ENCODE measurements at places on chromosomes 1 and 21. TPM values are rescaled to one million over a fixed set of nuclear protein-coding genes. Genes with fewer than 3 reads are reported as not detected.
A peak's percentile ranks its signal among the peaks of the same experiment; 100 is the strongest.

Gene CLCA1
- total RNA-seq: not detected

DNA sequence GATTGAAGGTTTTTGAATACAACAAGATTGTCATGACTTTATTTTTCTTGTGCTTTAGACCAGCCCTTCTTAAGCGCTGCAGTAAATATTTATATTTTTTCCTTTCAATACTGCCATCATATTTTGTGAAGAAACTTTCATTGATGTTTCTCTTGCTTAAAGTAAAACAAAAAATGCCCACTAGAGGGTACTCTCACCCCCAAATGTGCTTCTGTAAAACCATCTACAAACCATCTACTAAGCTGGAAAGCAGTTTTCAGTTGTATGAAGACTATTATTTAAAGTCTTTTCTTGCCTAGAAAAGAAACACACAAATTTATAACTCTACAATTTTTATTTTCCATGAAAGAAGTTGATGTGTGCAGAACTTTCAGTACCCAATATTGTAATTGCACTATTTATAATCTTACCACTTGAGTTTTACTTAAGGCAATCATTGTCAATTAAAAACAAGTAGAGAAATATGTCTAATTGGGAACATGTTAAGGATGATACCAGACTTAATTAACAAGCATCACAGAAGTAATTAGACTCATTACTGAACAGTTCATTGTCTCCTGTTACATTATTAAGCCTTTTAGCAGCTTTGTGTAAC is 10.7 kb downstream of the LEPR start:
- H3K4me3 ChIP-seq: no peak overlapping the region
- no peak overlapping the region for H3K27ac ChIP-seq
- H3K27me3 ChIP-seq: no peaks in the 10 kb centered on the region

Gene PLA2G5
- 2.7 TPM for total RNA-seq

- H3K27me3 ChIP-seq: no peaks in the 10 kb centered on the region
- no peaks in the 10 kb centered on the region for H3K4me1 ChIP-seq
- no peaks in the 10 kb centered on the region for H3K36me3 ChIP-seq
- no peak overlapping the region for H3K27ac ChIP-seq
- DNase-seq: no peak
- H3K4me3 ChIP-seq: no peak overlapping the region
These were observed 1030.0 kb upstream of the TMPRSS15 start for GRCh38 chr21:19433623-19434022.

Gene NKAIN1
- not detected for total RNA-seq

DNA sequence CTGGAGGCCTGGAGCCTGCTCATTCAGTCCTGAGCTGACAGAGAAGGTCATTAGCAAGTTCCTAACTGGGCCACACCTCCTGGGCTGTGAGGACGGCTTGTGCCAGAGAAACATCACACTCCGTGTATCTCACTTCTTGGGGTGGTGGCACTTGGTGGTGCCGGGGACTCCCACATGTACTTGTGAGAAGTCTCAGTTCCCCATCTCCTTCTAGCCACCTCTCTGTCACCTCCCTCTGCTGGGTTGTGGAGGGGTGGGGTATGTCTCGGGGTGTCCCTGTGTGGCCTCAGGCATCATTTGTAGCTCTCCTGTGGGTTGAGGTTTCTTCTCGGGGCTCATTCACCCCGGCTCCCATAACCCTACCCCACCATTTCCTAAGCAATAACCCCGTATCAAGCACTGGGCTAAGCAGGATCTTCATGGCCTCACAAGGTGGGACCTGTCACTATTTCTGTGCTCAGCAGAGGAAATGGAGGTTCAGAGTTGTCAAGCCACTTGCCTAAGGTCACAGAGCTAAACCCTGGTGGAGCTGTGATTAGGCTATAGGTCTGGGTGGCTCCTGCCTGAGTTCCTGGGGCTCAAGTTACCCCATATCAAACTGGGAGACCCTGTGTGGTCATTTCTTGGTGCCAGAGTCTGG is 62.5 kb downstream of the UBIAD1 start:
- H3K36me3 ChIP-seq: no peaks in the 10 kb centered on the region
- no peak for DNase-seq
- peaks cover 9% of the 10 kb centered on the region for H3K4me1 ChIP-seq
- H3K27me3 ChIP-seq: no peaks in the 10 kb centered on the region
- no peak overlapping the region for H3K4me3 ChIP-seq

GRCh38 chr1:208170252-208170651 is 73.9 kb downstream of the PLXNA2 start:
- DNase-seq: no peak
- H3K36me3 ChIP-seq: no peaks in the 10 kb centered on the region
- H3K27ac ChIP-seq: no peak overlapping the region
- H3K4me1 ChIP-seq: peaks cover 5% of the 10 kb centered on the region
- H3K4me3 ChIP-seq: no peak overlapping the region

GRCh38 chr1:117346206-117346928 is 20.9 kb upstream of the MAN1A2 start:
- no peaks in the 10 kb centered on the region for H3K36me3 ChIP-seq
- DNase-seq: no peak
- no peaks in the 10 kb centered on the region for H3K27me3 ChIP-seq
- H3K4me3 ChIP-seq: no peak overlapping the region

GRCh38 chr1:205505076-205505729 is 734 bp downstream of the CDK18 start:
- H3K4me1 ChIP-seq: peaks cover 42% of the 10 kb centered on the region
- no peaks in the 10 kb centered on the region for H3K27me3 ChIP-seq
- no peaks in the 10 kb centered on the region for H3K36me3 ChIP-seq
- H3K4me3 ChIP-seq: peak overlapping the region; percentile 81

- no peak overlapping the region for H3K27ac ChIP-seq
- H3K4me1 ChIP-seq: peaks cover 11% of the 10 kb centered on the region
- DNase-seq: no peak
- no peak overlapping the region for H3K4me3 ChIP-seq
These were observed 20.8 kb downstream of the KCNJ15 start for GRCh38 chr21:38277501-38278131.

Gene CNKSR1
- total RNA-seq: 21.9 TPM

- DNase-seq: no peak
- H3K36me3 ChIP-seq: no peaks in the 10 kb centered on the region
- peaks cover 15% of the 10 kb centered on the region for H3K4me1 ChIP-seq
- no peak overlapping the region for H3K4me3 ChIP-seq
- H3K27me3 ChIP-seq: no peaks in the 10 kb centered on the region
These were observed 60.1 kb upstream of the NEK2 start for GRCh38 chr1:211735208-211736170.

Gene PRR9
- not detected for total RNA-seq

DNA sequence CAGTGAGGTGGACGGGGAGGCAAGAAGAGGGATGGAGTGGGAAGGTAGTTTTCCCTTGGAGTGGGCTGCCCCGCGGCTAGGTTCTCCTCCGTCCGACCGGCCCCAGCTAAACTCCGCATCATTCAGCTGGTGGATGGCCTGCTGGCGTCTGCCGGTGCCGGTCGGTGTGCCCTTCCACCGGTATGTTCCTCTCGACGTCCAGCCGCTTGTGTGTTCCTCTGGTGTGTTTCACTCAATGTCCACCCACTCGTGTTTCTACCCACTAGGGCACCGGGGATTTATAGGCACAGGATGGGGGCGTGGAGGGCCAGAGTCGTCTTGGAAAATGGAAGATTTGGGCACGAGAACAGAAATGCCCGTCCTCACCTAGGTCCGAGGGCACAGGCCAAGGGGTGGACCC is 931.7 kb upstream of the B3GALT2 start:
- H3K27ac ChIP-seq: no peak overlapping the region
- H3K27me3 ChIP-seq: no peaks in the 10 kb centered on the region
- no peak for DNase-seq

Gene HTR6
- total RNA-seq: not detected

DNA sequence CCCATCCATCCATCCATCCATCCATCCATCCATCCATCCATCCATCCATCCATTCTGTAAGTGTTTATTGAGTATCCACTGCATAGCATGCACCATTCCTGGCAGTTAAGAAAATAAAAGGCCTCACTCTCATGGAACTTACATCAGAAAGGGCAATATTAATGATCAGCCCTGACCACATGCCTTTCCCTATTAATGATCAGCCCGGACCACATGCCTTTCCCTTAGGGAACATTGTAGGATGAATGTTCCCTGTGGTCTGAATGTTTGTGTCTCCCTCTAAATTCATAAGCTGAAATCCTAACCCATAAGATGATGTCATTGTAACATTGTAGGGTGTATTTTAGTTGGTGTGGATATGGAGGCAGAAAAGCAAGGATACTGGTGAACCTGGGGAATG is 365.8 kb downstream of the KIF26B start:
- no peak for DNase-seq
- H3K27me3 ChIP-seq: no peaks in the 10 kb centered on the region
- no peak overlapping the region for H3K4me3 ChIP-seq
- H3K36me3 ChIP-seq: no peaks in the 10 kb centered on the region
- H3K4me1 ChIP-seq: no peaks in the 10 kb centered on the region

DNA sequence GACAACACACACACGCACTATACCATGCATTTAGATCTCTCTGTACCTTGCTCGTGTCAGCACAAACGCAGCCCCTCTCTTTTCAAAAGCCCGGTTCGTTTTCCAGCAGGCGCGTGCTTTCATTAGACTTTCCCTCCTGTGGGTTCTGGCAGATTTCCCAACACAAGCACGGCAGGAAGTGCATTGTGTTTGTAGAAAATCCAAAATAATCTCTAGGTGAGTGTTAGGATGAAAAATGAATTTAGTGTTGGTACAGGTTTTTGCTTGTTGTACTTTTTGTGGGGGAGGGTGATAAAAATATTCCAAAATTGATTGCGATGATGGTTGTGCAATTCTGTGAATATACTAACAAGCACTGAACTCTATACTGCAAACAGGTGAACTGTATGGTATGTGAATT is 54.1 kb upstream of the POFUT2 start:
- H3K27me3 ChIP-seq: no peaks in the 10 kb centered on the region
- no peaks in the 10 kb centered on the region for H3K4me1 ChIP-seq
- DNase-seq: no peak
- no peak overlapping the region for H3K4me3 ChIP-seq
- H3K36me3 ChIP-seq: no peaks in the 10 kb centered on the region
- H3K27ac ChIP-seq: no peak overlapping the region

DNA sequence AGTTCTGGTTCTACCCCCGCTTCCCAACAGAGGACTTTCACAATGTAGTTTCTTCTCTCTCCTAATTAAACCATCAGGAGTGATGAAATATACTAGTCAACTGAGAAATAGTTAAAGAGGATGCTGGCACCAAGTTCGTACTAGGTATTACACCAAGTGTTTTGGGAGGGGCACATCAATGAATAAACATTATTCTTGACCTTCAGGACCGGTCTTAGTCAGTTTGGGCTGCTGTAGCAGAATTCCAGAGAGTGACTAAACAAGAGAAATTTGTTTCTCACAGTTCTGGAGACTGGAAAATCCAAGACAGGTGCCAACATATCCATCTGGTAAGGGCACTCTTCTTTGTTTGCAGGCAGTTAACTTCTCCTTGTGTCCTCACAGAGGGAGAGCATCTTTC is 103.8 kb downstream of the SPATA17 start:
- H3K4me1 ChIP-seq: no peaks in the 10 kb centered on the region
- no peak for DNase-seq
- no peaks in the 10 kb centered on the region for H3K36me3 ChIP-seq
- H3K27ac ChIP-seq: no peak overlapping the region
- H3K27me3 ChIP-seq: no peaks in the 10 kb centered on the region
- H3K4me3 ChIP-seq: no peak overlapping the region

GRCh38 chr1:242086093-242086492 is 87.2 kb upstream of the MAP1LC3C start:
- no peak for DNase-seq
- H3K4me3 ChIP-seq: no peak overlapping the region
- no peaks in the 10 kb centered on the region for H3K27me3 ChIP-seq
- no peaks in the 10 kb centered on the region for H3K4me1 ChIP-seq
- no peaks in the 10 kb centered on the region for H3K36me3 ChIP-seq

Gene KRTAP7-1
- total RNA-seq: not detected

Gene CLDN14
- not detected for total RNA-seq

DNA sequence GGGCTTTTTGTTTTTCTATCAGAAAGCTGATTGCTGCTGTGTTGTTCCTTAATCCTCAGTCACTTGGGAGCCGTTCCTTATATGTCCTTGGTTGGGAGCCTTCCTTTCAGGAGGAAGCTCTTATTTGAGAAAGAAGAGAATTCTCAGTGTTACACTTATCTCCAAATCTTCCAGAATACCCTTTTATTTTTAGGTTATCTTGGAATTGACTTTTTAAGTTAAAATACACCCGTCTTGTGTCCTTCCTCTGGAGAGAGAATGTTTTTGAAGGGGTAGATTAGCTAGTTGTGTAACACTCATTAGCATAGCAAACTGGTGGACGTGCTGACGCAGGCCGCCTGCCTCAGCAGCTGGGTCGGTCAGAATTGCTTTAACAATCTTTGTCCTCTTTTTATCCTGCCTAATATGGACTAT is 42.1 kb downstream of the LRRC8B start:
- no peaks in the 10 kb centered on the region for H3K36me3 ChIP-seq
- H3K4me1 ChIP-seq: no peaks in the 10 kb centered on the region
- no peak for DNase-seq

Gene FCGR1A
- total RNA-seq: 4.4 TPM

DNA sequence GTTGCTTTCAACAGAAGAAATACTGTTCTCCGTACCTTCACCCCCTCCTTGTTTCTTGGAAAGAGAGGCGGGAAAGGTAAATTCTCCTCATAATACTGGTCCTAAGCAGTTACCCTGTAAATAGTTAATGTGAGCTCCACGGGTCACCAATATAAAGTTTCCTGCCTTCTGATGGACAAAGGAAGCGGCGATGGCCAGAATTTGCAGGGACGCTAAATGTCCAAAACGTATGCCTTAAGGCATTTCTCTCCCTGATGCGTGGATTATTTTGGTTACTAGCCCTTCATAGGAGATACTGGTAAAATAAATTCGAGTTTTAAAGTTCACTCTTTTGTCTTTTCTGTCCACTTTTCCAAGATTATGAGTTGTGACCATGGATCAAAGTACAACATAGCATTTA is 898 bp upstream of the PTGS2 start:
- DNase-seq: no peak
- peak overlapping the region; percentile 74 for H3K4me3 ChIP-seq

Gene RPL11
- 948 TPM for total RNA-seq

- no peak overlapping the region for H3K4me3 ChIP-seq
- peaks cover 15% of the 10 kb centered on the region for H3K4me1 ChIP-seq
- H3K27me3 ChIP-seq: no peaks in the 10 kb centered on the region
These were observed 2.2 kb upstream of the ATP1A2 start for GRCh38 chr1:160113407-160113806.
